ENCODE measurements at places on chromosomes 6 and 20.

DNA sequence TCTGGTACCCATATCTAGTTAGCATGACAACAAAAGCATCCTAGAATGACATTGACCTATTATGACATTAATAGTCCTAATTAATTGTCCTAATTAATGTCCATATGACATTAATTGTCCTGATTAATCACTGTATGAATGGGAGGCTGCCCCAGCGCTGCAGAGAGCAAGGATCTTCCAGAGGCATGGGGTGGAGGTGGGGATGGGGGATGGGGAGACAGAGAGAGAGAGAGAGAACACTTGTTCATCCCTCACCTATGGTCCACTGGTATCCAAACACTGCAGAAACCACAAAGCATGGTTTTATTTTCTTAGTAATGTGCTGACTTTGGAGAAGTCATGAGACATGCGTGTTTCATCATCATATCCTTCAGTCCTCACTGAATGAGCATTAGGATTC is 235.1 kb downstream of the FNDC1 start:
- no peak overlapping the region for H3K4me3 ChIP-seq
- H3K4me1 ChIP-seq, result no peaks in the 10 kb centered on the region
- no peaks in the 10 kb centered on the region for H3K36me3 ChIP-seq
- no peak overlapping the region for H3K27ac ChIP-seq
- no peaks in the 10 kb centered on the region for H3K27me3 ChIP-seq

DNA sequence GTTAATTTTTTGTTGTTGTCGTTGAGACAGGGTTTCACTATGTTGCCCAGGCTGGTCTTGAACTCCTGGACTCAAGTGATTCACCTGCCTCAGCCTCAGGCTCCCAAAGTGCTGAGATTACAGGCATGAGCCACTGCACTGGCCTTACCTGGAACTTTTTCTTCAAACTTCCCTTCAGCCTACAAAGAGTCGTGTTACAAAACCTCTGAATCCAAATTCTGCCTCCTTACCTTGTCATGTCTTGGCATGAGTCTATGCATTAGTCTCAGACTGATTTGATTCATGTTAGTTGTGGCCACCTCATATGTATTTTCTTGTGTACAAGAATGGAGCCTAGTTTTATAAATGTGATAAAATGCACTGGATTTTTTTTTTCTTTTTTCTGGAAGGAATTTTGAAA is 172.1 kb downstream of the PRL start:
- no peak overlapping the region for H3K27ac ChIP-seq
- H3K4me3 ChIP-seq, result no peak overlapping the region
- H3K4me1 ChIP-seq, result no peaks in the 10 kb centered on the region
- no peaks in the 10 kb centered on the region for H3K36me3 ChIP-seq
- no peak for DNase-seq

DNA sequence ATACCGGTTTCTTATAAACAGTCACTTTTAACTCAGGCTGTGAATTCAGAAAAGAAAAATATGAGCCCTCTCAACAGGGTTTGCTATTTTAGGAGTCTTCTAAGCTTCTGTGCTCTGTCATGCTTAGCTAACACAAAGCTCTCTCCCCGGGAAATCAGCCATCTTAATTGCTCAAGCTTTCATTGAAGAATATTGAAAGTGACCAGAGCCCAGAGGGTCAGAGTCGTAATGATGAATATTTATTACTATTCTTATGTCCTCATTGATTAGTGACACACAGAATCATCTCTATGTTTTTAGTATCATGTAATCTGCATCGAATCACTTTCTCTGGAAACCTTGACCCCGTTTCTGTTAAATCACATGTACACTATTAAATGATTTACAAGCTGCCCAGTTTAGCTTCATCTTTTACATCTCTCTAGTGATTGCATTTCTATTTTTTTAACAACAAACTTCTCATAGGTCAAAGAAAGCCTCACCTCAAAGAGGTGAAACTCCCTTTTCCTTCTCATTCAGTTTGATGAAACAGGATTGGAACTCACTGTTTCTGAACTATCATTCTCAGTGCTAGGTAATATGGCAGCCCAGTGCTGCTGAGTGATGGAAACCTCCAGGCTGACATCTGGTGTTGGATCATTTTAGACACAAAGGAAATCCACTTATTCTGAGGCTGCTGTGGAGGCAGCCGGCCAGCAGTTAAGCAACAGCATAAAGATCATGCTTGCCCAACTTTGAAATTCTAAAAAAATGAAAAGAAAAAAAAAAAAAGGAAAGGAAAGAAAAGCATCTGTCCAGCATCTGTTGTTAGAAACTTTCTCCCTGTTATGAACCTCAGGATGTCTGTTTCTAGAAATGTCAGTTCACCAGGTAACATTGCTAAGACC is 96.3 kb downstream of the RFPL4B start:
- no peak overlapping the region for H3K4me3 ChIP-seq
- no peaks in the 10 kb centered on the region for H3K27me3 ChIP-seq
- no peak for DNase-seq
- no peak overlapping the region for H3K27ac ChIP-seq
- H3K36me3 ChIP-seq, result no peaks in the 10 kb centered on the region

DNA sequence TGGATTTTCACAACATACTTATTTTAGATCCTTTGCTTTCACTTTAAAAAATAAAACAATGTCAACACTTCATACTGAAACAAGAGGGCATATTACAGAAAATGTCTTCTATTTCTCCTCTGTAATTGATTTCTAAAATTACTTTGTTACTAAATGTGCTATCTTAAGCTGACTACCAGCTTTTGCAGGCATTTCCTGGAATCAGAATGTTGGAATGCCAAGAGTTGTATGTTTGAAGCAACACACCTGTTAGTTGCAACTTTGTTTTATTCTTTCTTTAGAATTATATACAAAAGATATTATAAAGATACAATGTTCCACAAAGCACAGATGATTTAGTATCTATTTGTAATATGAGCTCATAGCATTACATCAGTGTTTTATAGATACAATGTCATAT is 62.5 kb upstream of the TMEM170B start:
- no peak overlapping the region for H3K4me3 ChIP-seq
- DNase-seq, result no peak
- H3K27ac ChIP-seq, result no peak overlapping the region
- no peaks in the 10 kb centered on the region for H3K36me3 ChIP-seq
- no peaks in the 10 kb centered on the region for H3K4me1 ChIP-seq
- peaks cover 2% of the 10 kb centered on the region for H3K27me3 ChIP-seq

GRCh38 chr20:36219671-36220220 is 16.5 kb upstream of the AAR2 start:
- no peaks in the 10 kb centered on the region for H3K27me3 ChIP-seq
- no peak for DNase-seq
- H3K27ac ChIP-seq, result no peak overlapping the region
- H3K4me3 ChIP-seq, result no peak overlapping the region

- no peaks in the 10 kb centered on the region for H3K27me3 ChIP-seq
- DNase-seq, result no peak
- H3K36me3 ChIP-seq, result no peaks in the 10 kb centered on the region
- no peaks in the 10 kb centered on the region for H3K4me1 ChIP-seq
- H3K27ac ChIP-seq, result no peak overlapping the region
These were observed 59.5 kb upstream of the TGM3 start for GRCh38 chr20:2236256-2236655.

DNA sequence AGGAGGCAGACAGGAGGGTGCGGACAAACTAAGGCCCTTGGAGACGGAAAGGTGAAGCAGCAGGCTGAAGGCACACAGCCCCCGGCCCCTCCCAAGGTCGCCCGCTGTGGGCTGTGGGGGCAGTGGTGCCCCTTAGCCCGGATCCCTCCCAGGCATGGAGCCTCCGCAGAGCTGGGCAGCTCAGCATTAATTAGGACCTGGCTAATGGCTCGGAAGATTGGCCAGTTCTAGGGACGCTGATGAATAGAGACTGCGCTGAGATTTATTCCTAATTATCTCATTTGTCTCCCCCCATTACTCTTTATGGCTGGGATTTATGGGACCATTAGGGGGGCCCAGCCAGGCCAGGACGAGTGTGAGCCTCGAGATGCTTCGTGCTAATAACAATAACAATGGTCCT is 20.4 kb downstream of the MDFI start:
- no peaks in the 10 kb centered on the region for H3K4me1 ChIP-seq
- H3K27me3 ChIP-seq, result no peaks in the 10 kb centered on the region
- H3K27ac ChIP-seq, result no peak overlapping the region

GRCh38 chr6:33429750-33430052 is 9.8 kb downstream of the SYNGAP1 start:
- DNase-seq, result no peak
- H3K4me3 ChIP-seq, result peak overlapping the region; percentile 71
- H3K36me3 ChIP-seq, result peaks cover 10% of the 10 kb centered on the region
- H3K27me3 ChIP-seq, result no peaks in the 10 kb centered on the region
